ENCODE measurements at places on chromosomes 16 and 17. TPM values are rescaled to one million over a fixed set of nuclear protein-coding genes. Genes with fewer than 3 reads are reported as not detected.

DNA sequence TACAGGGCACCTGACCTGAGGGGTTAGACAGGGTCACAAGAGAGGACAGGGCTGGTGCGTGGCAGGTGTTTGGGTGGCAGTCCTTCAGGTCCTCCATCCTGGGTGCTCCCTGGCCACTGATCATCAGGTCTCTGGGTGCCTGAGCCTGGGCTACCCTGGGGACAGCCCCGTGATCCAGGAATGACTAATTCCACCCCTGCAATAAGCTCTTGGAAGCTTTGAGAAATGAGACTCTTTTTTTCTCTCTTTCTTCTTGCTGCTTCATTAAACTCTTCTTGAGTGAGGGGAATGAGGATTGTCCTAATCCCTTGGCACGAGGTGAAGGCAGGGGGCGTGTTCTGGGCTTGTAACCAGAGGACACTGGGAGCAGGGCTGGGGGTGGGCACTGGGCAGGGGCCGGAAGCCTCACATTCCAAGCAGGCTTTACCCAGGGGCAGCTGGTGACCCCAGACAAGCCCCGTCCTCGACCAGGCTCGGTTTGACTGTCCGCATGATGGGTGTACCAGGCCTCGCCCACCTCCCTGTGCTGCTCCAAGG, 21.4 kb upstream of the SPNS2 start:
- peak overlapping the region; percentile 49 for H3K27ac ChIP-seq
- H3K4me3 ChIP-seq, result no peak overlapping the region
- no peaks in the 10 kb centered on the region for H3K27me3 ChIP-seq
- DNase-seq, result no peak

DNA sequence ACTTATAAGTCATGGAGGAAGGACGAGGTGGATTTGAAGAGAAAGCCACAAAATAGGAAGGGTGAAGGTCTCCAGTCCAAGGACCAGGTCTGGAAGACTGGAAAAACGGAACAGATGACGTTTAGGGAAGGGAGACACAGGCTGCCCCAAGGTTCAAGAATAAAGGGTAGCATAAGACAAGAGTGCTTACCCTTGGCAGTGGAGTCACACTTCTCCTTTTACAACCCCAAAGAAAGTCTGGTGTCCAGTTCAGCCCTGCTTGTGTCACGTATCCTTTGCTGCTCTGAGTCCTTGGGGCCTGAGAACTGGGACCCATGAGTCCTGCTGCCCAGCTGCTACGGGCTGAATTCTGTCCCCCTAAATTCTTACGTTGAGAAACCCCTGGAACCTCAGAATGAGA, 13.0 kb upstream of the GGA2 start:
- peaks cover 64% of the 10 kb centered on the region for H3K36me3 ChIP-seq
- no peak overlapping the region for H3K27ac ChIP-seq
- H3K4me1 ChIP-seq, result no peaks in the 10 kb centered on the region
- no peaks in the 10 kb centered on the region for H3K27me3 ChIP-seq
- no peak overlapping the region for H3K4me3 ChIP-seq
- no peak for DNase-seq

GRCh38 chr16:54053891-54054820, 232.4 kb downstream of the IRX3 start:
- DNase-seq, result no peak
- H3K27me3 ChIP-seq, result no peaks in the 10 kb centered on the region
- H3K36me3 ChIP-seq, result no peaks in the 10 kb centered on the region

DNA sequence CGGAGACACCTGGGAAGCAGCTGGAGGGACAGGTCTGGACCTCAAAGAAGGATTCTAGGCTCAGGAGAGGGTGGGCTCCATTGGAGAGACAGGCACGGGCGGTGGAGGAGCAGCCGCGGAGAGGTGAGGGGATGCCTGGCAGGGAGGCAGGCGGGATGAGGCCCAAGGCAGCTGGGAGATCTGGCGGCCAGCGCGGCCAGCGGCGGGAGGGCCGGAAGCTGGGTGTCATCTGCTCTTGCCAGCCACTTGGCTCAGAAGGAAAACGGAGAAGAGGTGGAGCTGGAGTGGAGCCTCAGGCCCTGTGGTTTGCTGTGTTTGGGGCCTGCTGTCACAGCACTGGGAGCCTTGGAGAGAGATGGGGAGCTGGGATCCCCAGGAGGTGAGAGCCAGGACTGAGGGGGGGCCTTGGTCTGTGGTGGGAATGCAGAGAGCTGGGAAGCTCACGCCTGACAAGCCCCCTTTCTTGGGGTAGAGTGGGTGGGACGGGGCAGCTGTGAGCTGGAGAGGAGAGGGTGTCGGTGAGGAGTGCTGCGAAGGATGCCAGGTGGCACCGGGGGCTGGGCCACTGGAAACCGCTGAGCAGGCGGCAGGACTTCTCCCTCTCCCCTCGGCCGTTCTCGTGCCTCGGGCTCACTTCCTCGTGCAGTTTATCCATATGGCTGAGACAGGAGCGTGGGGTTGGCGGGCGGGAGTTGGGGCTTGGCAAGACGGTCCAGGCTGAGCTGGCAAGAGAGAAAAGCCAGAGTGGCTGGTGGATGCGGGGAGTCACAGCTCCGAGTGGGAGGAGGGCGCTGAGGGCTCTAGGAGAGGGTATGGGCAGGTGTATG, 8.0 kb downstream of the TBC1D24 start:
- H3K36me3 ChIP-seq, result no peaks in the 10 kb centered on the region
- H3K4me3 ChIP-seq, result no peak overlapping the region
- no peaks in the 10 kb centered on the region for H3K27me3 ChIP-seq
- no peak for DNase-seq
- H3K4me1 ChIP-seq, result 0 out of 2 replicates have a peak, but pooled peaks cover 4% of the 10 kb centered on the region

GRCh38 chr16:76176616-76177015, 100.6 kb upstream of the CNTNAP4 start:
- no peak for DNase-seq
- no peak overlapping the region for H3K4me3 ChIP-seq
- no peaks in the 10 kb centered on the region for H3K4me1 ChIP-seq
- no peak overlapping the region for H3K27ac ChIP-seq
- H3K27me3 ChIP-seq, result no peaks in the 10 kb centered on the region

DNA sequence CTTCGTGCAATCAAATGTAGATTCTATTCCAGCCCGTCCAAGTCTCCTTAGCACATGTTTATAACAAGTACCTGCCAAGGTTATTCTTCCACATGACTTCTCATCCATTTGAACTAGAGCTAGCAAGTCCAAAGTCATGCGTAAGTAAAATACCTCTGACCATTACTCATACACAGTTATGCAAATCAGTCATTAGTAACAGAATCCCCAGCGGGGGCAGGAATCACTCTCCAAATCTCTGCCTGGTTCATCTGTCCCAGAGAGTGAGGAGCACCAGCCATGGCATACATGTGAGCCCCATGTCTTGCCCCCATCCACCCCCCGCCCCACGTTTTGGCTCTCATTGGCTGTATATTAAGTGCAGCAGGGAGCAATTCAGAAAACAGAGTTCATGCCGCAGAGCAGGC, 27.7 kb downstream of the SRL start:
- no peaks in the 10 kb centered on the region for H3K36me3 ChIP-seq
- no peak for DNase-seq
- peaks cover 27% of the 10 kb centered on the region for H3K4me1 ChIP-seq

DNA sequence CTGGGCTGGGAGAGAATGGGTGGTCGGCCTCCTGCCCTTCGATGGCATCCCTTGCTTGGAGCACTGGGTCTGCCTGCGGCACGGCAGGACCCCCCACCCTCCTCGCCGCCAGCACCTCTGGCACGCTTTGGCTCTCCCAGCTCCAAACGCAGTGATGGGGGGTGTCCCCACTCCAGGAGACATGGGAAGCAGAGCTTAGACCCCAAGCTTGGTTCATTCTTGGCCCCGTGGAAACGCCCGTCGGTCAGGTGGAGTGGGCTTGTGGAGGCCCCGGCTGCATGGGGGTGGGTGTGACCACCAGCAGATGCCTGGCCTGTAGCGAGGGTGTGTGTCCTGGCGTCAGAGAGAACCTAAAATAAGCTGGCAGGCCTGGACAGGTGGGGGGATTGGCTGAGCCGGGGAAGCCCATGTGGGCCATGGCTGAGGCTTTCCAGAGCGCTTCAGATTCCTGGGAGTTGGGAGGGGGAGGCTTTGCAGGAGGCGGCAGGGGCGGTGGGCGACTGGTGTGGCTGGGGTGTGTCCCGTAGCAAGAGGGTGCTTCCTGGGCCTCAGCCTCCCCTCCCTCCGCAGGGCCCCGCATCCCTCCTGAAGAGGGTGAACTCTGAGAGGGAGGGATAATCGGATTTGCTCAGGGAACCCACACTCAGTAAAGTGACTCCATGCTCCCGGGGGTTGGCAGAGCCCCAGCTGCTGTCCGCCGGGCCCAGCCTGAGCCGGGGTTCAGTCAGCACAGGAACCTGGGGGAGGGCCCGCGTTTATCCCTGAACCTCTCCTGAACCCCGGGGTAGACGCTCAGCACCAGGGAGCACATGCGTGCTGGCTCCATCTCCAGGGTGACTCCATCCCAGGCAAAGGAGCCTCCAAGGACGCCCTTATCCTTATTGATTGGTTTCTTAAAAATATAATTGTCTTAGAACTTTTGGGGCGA, 3.4 kb downstream of the CACNA1H start:
- H3K27me3 ChIP-seq, result no peaks in the 10 kb centered on the region
- no peak for DNase-seq
- H3K4me3 ChIP-seq, result no peak overlapping the region
- H3K36me3 ChIP-seq, result no peaks in the 10 kb centered on the region

DNA sequence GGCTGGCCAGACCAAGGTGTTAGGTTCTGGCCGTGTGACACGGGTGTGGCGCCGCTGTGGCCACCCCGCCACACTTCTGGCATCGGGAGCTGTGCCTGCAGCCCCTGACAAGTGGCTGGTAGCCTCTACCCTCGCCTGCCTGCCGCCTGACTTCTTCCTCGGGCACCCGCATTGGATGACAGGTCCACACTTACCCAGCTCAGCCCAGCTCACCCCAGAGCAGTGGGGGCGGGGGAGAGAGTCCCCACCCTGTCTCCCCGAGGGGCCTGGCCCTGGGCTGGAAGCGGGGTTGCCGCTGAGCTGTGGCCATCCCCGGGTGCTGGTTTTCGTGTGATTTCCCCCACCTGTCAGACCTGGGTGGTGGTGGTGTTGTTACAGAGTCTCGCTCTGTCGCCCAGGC, 53.9 kb upstream of the ACSF3 start:
- H3K36me3 ChIP-seq, result no peaks in the 10 kb centered on the region
- no peak overlapping the region for H3K27ac ChIP-seq
- no peak for DNase-seq
- no peak overlapping the region for H3K4me3 ChIP-seq
- no peaks in the 10 kb centered on the region for H3K27me3 ChIP-seq

GRCh38 chr16:68079626-68080344, 5.4 kb upstream of the NFATC3 start:
- peaks cover 9% of the 10 kb centered on the region for H3K4me1 ChIP-seq
- H3K4me3 ChIP-seq, result no peak overlapping the region
- H3K27ac ChIP-seq, result no peak overlapping the region
- no peak for DNase-seq
- H3K27me3 ChIP-seq, result no peaks in the 10 kb centered on the region

GRCh38 chr17:33116021-33116551, 124.4 kb downstream of the SPACA3 start:
- no peaks in the 10 kb centered on the region for H3K36me3 ChIP-seq
- no peak for DNase-seq
- H3K4me3 ChIP-seq, result no peak overlapping the region
- H3K4me1 ChIP-seq, result peaks cover 8% of the 10 kb centered on the region
- H3K27me3 ChIP-seq, result no peaks in the 10 kb centered on the region

DNA sequence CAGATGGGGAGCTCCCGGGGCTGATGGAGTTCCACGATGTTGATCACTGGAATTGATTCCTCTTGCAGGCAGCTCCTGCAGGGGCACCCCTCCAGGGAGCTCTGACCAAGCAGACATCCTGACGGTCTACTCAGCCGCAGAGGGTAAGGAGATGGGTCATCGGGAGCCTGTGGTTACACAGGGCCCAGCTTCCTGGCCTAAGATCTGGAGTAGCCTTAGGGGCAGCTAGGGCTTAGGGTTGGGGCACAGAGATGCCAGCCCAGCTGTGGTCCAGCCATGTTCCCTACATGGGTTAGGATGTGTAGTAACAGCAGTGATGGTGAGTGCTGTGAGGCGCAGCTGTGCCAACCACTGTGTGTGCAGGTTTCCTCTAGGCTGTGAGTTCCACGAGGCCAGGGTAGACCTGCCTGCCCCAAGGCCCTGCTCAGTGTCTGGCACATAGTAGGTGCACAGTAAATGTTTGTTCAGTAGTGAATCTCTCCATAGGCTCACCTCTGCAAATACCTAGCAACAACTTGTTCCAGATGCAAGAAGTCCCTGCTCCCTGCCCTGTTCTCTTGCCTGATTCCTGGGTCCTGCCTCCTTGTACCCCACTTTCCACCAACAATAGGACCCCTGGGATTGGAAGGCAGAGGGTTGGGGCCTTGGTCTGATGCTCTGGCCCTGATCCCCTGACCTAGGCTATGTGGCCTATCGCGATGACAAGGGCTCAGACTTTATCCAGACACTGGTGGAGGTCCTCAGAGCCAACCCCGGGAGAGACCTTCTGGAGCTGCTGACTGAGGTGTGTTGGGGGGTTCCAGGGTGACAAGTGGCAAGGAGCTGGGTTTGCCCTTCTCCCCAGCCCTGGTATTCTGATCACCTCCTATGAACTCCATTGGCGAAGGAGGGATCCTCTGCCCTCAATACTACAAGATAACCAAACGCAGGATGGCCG, 13.7 kb downstream of the ZNF213 start:
- no peaks in the 10 kb centered on the region for H3K36me3 ChIP-seq
- peaks cover 25% of the 10 kb centered on the region for H3K27me3 ChIP-seq
- DNase-seq, result no peak
- peak overlapping the region; percentile 89 for H3K4me3 ChIP-seq
- peaks cover 7% of the 10 kb centered on the region for H3K4me1 ChIP-seq

DNA sequence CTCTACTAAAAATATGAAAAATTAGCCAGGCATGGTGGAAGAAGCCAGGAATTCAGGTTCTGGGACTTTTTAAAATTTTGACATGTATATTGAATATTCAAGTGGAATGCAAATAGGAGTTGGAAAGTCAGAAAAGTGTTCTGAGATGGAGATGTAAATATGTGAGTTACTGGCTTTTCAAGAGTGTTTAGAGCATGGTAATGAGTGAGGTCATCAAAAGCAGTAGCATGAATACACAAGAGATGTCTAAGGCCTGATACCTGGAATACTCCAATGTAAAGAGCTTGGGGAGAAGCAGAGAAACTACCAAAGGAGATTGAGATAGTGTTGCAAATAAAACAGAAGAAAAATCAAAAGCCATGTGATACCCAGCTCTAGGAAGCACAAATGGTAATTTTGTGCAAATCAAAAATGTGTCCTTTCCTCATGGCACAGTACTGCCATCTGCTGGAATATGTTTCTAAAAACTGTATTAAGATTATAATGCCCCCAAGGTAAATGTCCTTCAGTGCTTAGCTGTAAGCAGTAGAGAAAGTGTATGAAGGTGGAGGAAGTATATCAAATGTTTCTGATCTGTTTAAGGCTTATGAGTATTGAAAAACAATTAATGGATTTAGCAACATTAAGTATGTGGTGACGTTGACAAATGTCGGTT, 908.4 kb downstream of the KCNJ18 start:
- H3K36me3 ChIP-seq, result peaks cover 54% of the 10 kb centered on the region
- H3K4me1 ChIP-seq, result no peaks in the 10 kb centered on the region
- DNase-seq, result no peak
- H3K4me3 ChIP-seq, result no peak overlapping the region
- H3K27ac ChIP-seq, result no peak overlapping the region

GRCh38 chr16:11211977-11212797, 43.8 kb downstream of the SOCS1 start:
- peaks cover 9% of the 10 kb centered on the region for H3K36me3 ChIP-seq
- H3K27ac ChIP-seq, result no peak overlapping the region
- no peak overlapping the region for H3K4me3 ChIP-seq

Gene TP53TG3C
- total RNA-seq, result not detected

Gene KRT25
- total RNA-seq, result not detected

Gene RAB11FIP4
- 47.3 TPM for total RNA-seq

Gene FAM20A
- 2.0 TPM for total RNA-seq

Gene CANT1
- 39.7 TPM for total RNA-seq

Gene KRTAP16-1
- not detected for total RNA-seq

Gene CNGB1
- not detected for total RNA-seq

Data from WTC11 (cell line).